ENCODE measurements at places on chromosomes 3 and 15.

DNA sequence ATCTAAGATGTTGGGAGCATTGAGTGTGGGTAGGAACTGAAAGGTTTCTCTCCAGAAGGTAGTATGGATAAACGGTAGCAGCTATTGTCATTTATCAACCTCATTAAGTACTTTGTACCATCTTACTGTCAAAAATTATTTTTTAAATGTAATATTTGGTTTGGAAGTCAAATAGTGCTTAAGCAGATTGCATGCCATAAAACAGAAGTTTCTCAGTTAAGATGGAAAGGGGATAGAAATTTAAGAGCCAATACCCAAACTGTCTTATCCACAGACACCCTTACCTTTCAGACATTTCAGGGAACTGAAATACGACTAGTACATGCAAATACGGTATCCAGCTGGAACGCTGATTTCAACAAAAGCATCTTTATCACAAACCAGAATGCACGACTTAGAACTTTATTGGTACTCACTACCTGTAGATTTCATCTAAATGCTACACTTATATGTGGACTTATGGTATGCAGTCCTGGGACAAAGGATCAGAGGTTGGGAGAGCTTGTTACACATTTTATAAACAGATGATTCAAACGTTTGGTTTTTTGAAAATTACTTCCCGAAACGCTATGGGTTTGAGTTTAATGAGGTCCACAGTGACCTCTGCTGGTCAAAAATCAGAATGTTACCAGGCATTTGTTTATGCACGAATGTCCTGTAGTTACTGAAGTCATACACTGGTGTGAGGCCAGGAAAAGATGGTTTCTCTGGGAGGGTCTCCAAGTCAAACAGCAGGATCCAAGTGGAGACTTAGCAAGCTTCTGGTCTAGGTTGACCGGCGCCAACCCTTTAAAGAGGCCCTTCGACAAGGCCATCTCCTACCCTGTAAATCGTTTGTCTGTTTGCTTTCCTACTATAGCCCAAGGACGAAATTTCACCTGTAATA is 45.7 kb upstream of the DUT start:
- DNase-seq: no peak

GRCh38 chr3:130117933-130118332 is 36.3 kb downstream of the ALG1L2 start:
- DNase-seq: no peak

DNA sequence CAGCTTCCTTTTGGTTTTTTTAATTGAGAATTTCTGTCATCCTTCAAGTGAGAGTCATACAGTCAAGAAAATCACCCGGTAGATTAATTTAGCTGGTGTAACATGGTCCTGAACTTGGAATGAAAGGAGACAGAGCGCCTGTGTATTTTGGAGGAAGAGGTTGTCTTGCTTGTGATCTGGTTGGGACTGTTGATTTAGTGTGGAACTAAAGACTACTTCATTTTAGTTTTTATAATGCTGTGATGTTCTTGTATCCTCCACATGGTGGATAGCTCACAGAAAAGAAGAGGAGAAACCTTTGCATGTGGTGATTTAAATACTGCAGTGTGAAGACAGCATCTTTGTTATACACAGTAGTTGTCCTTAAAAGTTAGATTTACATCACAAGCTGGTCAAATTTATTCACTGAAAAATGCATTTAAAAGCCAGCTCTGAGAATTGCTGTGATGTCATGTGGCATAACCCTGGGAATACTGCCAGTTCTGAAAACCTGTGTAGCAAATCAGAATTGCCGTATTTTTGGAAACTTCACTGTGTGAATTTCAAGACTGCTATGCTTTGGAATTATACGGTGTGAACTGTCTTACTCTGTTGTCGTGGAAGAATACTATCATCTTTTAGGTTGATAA is 268.5 kb downstream of the PTPRG start:
- DNase-seq: no peak

DNA sequence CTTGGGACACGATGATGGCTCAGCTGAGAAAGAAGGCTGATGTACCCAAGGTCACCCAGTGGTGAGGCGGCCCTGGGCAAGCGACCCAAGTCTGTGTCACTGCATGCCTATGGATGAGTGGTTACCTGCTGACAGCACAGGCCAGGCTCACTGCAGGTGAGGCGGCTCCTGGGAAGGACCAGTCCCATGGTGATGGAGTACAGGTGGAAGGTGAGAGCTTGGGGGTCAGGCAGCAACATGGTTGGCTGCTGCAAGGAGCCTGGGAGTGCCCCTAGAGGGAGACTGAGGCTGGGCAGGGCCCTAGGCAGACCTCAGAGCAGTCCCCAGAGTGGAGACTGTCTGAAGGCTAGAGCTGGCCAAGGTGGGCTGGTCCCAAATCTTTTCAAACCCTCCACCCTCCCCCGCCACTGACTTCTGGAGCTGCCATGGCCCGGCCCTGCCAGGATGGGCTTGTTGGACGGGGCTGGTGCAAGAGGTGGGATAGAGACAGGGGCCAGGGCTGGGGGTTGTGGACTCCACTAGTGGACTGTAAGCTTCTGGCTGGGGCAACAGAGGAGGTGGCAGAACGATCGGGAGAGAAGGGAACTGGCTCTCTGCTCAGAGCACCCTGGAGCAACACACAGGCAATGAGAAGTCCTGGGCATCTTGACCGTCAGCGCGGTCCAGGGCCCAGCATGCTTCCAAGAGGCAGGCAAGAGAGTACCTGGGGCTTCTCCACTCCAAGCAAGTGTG is 72.5 kb upstream of the SLC6A11 start:
- no peak for DNase-seq

DNA sequence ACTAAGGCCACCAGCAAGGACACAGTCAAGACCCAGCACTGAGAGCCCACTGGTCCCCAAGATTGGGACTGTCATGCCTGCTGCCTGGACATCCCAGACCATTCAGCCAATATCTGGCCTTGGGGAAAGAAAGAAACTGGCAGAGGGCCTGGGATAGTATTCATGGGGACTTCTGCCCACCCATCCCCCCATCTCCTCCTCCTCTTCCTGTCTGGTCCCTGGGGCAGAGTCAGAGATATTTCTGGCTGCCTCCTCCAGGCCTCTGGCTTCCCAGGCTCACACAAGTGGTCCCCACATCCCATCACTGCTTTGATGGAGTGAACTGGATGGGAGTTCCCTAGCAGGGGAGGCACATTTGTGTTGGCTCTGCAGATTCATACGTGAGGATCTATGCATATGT is 4.2 kb upstream of the RASL12 start:
- no peak for DNase-seq

DNA sequence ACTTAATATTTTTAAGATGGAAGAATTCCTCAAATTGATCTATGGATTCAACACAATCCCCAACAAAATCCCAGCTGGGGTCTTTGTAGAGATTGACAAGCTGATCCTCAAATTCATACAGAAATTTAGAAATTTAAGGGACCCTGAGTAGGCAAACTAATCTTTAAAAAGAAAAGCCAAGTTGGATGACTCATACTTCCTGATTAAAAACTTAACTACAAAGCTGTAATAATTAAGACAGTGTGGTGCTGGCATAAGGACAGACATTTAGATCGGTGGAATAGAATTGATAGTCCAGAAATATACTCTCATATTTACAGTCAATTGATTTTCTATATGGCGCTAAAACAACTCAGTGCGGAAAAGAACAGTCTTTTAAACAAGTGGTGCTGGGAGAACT is 11.6 kb downstream of the FAM162A start:
- DNase-seq: no peak

- no peak for DNase-seq
Observed at GRCh38 chr3:110262896-110263295, 808.7 kb upstream of the NECTIN3 start.

- DNase-seq: no peak
Observed at GRCh38 chr15:29652595-29652994, 169.7 kb downstream of the TJP1 start.

GRCh38 chr15:79122991-79123390 is 32.4 kb upstream of the RASGRF1 start:
- DNase-seq: no peak

GRCh38 chr3:19559724-19560442 is 374.1 kb downstream of the EFHB start:
- DNase-seq: no peak

GRCh38 chr3:194251007-194251406 is 100.1 kb downstream of the CPN2 start:
- DNase-seq: no peak

GRCh38 chr3:6697722-6698121 is 163.2 kb upstream of the GRM7 start:
- no peak for DNase-seq

GRCh38 chr3:160098261-160098908 is 109.8 kb downstream of the IL12A start:
- DNase-seq: no peak

- no peak for DNase-seq
Observed at GRCh38 chr15:26790118-26790517, 17.3 kb upstream of the GABRB3 start.

GRCh38 chr15:76905855-76906254 is 715 bp upstream of the SCAPER start:
- no peak for DNase-seq

DNA sequence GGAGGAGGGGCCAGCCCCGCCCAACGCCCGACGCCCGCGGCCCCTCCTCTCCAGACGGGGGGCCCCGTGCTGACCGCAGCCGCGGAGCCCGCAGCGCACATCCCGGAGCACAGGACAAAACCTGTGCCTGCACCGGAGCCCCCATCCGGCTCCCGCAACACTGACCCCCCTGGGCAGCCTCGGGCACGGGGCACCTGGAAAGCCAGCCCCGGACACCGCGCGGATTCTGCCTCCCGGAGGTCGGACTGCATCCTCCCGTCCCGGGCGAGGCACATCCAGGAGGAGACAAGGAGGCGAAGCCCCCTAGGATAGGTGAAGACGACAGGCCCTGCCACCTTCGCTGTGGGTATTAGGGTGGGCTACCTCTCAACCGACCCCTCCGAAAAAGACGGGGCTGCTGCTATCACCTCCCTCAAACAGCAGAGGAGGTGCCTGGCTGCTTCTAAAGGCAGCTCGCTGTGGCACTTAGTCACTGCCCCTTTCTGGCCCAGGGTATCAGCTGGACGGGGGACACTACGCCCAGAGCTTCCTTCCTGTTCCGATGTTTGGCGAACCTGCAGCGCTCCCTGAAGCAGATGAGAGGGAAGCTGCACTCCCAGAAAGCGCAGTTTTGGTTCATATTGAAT is 10.6 kb downstream of the XXYLT1 start:
- no peak for DNase-seq

- DNase-seq: no peak
Observed at GRCh38 chr3:122443090-122443489, 27.2 kb upstream of the WDR5B start.

Measured in stimulated activated CD4-positive, alpha-beta T cell treated with anti-CD3 and anti-CD28 coated beads, Interleukin-4, amount 100 ng/mL, for 4 hours (primary cell).